Right ventricle myocardium superior (tissue), 1 donor: ENCODE measurements at places on chromosomes 16 and 17. TPM values are rescaled to one million over a fixed set of nuclear protein-coding genes. Genes with fewer than 3 reads are reported as not detected.
A peak's percentile ranks its signal among the peaks of the same experiment; 100 is the strongest.

The BIRC5 gene
- total RNA-seq = 1.7 TPM

DNA sequence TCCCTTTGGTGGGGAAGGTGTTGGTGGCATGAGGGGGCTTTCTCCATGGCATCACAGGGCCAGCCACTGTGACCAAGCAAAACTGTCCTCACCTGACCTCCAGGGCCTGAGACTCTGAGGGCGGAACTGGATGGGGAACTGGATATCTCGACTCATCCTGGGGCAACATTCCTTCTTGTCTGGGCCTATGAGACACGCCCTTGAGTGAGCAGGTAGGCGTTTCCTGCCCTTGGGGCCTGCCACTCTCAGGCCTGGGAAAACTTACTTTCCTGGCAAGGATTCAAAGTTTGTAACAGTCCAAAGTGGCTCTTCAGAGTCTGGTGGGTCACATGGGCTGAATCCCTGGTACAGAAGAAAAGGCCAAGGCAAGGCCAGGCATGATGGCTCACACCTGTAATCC lies 9.6 kb downstream of the MT1X start:
- no peak for DNase-seq

DNA sequence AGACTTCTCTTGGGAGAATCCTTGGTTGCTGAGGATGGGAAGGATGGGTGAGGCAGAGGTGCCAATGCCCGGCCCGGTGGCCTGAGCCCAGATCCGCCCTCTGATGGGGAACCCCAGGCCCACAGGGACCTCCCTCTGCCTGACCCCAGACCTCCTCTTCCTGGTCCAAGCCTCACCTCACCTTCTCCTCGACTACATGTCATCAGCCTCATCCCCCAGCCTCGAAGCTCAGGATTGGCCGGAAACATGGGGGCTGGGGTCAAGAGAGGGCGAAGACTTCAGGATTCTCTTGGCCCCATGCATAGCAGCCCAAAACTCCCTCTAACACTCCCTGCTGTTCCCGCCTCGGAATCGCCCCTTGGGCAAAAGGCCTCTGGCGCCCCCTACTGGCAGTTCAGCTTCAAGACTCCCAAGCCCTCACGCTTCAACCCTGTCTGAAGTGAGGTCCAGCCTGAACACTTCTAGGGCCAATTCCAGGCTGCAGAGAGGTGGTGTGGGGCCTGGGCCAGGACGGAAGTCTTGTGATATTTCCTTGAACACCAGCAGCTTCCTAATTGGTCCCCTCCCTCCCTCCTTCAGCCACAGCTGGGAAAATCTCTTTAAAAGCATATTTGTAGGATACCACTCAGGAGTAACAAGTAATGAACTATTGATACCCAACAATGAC lies 47.2 kb downstream of the ARHGAP27 start:
- DNase-seq = peak; percentile 91

The HAPSTR1 gene
- 51.7 TPM for total RNA-seq

GRCh38 chr16:1007284-1007850 lies 25.8 kb downstream of the SOX8 start:
- DNase-seq = no peak

- DNase-seq = no peak
Measured at GRCh38 chr17:34680151-34680550, 100.8 kb downstream of the TMEM132E start.

DNA sequence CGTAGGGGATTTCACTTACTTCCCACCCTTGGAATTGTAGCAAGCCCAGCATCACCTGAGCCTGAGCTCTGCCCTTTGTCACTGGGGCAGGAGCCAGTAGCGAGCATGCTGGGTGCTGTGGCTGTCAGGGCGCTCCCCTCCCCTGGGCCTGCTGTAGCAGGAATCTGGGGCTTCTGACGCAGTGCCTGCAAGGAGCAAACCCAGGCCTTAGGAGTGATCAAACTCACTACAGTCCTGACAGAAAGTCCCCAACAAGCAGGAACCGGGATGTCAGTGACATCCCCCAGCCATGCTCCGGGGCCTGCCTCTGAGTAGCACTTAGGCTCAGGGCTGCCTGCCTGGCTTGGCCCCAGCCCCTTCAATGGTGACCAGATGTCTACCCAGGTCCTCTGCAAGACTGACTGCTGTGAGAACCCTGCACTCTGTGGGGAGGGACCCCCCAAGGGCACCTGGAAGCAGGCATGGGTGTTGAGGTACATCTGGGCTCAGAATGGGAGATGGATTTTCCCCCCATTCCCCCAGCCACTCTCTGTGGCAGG lies 23.5 kb downstream of the PLD6 start:
- DNase-seq = no peak

- no peak for DNase-seq
Measured at GRCh38 chr17:76987486-76988093, 119.4 kb downstream of the MGAT5B start.

DNA sequence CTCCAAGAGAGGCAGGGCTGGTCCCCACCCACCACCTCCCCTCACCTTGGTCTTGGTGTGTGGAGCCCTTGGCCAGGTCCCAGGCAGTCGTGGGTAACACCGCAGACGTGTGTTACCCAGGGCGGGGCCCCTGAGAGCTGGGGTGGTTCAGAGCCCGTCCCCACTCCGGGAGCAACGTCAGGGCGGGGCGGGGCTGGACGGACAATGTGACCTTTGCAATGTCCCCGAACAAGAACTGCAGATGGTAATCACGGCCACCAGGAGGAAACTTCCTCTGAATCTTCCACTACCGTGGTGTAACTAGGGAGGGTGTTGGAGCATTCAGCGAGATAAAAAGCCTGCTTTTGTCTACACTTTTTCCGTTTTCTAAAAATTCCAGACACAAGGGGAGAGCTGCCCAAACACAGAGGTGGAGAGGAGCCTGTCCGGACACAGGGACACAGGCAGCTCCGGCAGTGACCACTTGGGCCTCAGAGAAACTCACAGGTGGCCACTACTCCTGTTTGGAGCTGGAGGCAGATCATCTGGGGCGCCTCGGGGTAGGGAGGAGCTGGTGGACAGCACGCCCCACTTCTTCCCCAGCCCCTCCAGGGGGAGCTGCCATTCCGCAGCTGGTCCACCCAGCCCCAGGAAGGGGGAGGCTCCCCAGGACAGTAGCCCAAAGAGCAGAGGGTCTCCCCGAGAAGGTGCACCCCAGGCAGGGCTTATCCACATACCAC lies 14.2 kb upstream of the SLC38A10 start:
- DNase-seq = peak; percentile 96

The MVP gene
- 45.5 TPM for total RNA-seq

GRCh38 chr17:9290226-9290613 lies 268.9 kb downstream of the NTN1 start:
- DNase-seq = no peak

The PTGES3L gene
- total RNA-seq = 50.6 TPM

The COIL gene
- 8.0 TPM for total RNA-seq

The ADAM11 gene
- total RNA-seq = 18.5 TPM

DNA sequence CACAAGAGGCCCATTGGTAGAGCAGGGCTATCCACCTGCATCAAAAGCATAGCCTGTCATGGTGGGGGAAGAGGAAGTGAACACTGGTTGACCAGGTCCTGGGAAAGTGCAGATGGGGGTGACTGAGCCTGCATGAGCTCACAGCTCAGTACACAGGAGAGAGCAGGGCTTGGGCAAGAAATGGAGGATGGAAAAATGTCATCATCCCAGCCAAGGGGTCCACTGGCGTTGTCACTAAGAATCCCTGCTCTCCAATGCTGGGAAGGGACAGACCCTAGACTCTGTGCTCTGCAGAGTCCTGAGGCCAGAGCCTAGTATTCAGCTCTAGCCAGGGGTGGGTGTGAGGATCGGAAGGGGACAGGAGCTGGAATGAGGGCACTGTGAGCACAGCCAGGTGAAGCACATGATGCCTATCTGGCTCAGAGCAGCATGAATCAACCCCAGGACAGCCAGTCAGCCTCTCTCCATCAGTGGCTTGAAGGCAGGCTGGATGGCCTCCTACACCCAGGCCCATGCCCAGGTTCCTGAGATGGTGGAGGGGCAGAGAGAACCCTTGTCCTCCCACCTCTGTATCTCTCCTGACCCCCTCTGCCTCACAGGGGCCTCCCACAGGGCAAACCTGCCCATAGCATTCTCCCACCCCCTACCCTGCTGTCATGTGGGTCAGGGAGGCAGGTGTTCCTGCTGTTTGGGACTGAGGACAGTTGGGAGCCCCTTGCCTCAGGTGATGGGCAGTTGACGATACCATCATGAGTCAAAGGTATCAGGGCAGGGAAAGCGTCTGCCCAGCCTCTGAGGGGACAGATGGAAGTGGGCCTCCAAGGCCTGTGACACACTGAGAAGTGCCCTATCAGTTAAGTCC lies 13.8 kb upstream of the CTCF start:
- no peak for DNase-seq

DNA sequence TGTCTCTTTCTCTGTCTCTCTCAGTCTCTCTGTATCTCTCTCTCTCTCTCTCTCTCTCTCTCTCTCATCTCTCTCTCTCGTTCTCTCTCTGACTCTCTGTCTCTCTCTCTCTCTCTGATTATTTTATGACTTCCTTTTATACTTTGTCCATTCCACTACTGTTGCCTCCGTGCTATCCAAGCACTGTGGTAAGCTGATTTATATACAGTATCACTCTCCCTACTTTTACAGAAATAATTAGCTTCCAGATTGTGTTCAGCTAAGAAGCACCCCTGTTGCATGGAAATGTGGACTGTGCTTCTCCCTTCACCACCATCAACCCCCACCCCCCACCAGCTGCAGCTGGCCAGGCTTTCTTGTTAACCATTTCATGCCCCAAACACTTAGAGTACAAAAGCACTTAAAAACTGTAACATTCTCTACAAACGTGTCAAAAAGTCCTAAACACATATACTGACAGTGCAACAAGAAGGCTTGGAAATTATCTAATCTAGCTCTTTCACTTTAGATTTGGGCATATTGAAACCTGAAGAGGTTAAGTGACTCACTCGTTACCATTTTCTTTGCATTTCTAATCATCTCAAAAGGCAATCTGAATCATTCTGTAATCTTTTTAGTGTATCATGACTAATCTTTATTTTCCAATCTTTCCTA lies 11.6 kb upstream of the TMEM100 start:
- DNase-seq = no peak

DNA sequence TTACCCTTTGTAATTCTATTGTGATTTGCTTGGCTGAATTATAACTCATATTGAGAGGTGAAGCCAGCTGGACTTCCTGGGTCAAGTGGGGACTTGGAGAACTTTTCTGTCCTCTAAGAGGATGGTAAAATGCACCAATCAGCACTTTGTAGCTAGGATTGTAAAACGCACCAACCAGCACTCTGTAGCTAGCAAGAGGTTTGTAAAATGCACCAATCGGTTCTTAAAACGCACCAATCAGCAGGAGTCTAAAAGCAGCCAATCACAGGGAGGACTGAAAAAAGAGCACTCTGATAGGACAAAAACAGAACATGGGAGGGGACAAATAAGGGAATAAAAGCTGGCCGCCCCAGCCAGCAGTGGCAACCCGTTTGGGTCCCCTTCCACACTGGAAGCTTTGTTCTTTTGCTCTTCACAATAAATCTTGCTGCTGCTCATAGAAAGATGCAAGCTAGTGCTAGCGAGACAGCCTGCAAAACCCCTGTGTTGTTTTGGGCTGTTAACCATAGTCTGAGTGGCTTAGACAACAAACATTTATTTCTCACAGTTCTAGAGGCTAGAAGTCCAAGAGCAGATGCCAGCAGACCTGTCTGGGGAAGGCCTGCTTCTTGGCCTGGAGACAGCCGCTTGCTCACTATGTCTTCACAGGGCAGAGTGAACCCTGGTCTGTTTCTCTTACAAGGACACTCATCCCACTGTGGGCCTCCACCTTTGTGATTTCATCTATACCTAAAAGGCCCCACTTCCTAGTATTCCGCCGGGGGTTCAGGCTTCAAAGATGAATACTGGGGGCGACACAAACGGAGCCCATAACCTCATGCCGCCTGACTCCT lies 39.0 kb upstream of the CRISPLD2 start:
- DNase-seq = no peak

GRCh38 chr16:67183-67791 lies 5.1 kb downstream of the RHBDF1 start:
- no peak for DNase-seq

The TNK1 gene
- total RNA-seq = 2.1 TPM

DNA sequence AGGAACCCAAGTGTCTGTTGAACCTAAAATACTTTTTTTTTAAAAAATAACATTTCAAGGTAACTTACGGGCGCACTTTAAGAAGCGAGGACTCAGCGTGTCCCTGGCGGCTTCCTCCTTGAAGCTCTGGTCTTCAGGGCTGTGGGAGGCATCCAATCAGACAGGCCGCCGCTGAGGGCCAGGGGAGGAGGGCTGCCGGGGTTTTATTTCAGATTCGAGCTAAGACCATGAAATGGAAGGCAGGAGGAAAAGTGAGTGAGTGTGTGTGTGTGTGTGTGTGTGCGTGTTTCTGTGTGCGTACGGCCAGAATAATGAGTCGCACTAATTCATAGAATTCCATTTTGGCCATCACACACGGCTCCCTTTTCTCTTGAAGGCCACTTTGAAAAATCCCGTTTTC lies 41.1 kb downstream of the C16orf78 start:
- DNase-seq = no peak

DNA sequence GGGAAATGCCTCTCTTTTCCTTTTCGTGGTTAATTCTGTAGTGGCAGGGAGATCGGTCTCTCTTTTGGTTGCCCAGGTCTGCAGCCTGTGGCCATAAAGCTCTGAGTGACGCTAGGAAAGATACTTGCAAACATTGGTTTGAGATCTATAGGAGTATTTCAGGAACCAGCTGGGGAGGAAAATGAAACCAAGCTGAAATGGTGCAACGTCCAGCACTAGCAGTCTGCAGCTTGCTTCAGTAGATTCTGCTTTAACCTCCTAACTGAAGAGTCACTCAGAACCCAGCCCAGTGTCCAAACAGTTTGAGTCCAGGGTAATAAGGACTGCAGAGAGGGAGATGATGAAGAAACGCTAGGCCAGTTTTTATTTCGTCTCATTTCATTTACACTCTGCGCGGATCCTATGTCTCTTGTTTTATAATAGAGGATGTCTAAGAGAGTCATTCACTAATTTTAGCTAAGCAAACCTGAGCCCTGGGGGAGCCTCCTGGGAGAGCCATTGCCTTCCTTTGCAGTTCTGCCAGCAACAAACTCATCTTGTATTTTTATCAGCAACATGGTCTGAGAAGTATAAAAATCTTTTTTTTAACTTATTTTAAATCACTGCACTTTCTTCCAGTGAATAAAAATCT lies 12.0 kb downstream of the SP2 start:
- no peak for DNase-seq

DNA sequence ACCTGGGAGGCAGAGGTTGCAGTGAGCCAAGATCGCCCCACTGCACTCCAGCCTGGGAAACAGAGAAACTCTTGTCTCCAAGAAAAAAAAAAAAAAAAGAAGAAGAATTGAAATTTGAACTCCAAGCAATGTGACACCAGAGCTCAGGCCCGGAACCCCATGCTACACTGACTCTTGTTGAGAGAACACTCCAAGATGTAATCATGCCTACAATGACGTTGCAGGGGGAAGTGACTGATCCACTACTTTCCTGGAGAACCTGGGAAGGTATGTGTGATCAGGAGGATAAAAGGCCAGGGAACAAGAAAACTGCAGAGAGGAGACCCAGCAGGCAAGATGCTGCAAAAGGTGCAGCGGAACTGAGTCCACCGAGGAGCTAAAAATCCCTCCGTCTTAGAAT lies 57.9 kb downstream of the ADCY9 start:
- DNase-seq = no peak
